ENCODE measurements at places on chromosomes 5 and 9. TPM values are rescaled to one million over a fixed set of nuclear protein-coding genes. Genes with fewer than 3 reads are reported as not detected.

The TRPM6 gene
- 1.2 TPM for total RNA-seq

The LOX gene
- 7.6 TPM for total RNA-seq

The ALDH1A1 gene
- total RNA-seq, result 16.7 TPM

The SH3RF2 gene
- 109 TPM for total RNA-seq

The SLC25A51 gene
- 13.3 TPM for total RNA-seq
